Endothelial cell (in vitro differentiated cells): ENCODE measurements at places on chromosomes 2 and 18. TPM values are rescaled to one million over a fixed set of nuclear protein-coding genes. Genes with fewer than 3 reads are reported as not detected.

Gene OSR1
- total RNA-seq = 0.26 TPM

Gene ZC3H15
- 46.8 TPM for total RNA-seq

Gene POLR1B
- total RNA-seq = 22.1 TPM

Gene CRYBA2
- total RNA-seq = not detected

DNA sequence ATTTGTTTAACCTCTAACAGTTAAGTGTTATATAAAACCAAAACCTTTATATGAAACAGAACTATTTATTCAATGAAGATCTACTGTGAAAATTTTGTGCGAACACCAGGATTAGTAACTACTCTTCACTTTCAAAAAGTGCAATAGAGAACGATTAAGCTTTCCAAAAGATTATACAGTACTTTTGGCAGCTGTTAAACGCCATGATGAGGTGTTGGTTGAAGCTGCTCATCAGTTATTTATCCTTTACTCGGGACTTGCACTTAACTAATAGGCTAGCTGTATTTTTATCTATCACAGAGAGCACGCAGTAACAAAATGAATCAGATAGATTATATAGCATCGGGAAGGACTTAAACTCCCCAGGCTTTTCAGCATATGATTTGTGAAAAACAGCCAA is 113.6 kb downstream of the GCA start:
- DNase-seq = no peak

DNA sequence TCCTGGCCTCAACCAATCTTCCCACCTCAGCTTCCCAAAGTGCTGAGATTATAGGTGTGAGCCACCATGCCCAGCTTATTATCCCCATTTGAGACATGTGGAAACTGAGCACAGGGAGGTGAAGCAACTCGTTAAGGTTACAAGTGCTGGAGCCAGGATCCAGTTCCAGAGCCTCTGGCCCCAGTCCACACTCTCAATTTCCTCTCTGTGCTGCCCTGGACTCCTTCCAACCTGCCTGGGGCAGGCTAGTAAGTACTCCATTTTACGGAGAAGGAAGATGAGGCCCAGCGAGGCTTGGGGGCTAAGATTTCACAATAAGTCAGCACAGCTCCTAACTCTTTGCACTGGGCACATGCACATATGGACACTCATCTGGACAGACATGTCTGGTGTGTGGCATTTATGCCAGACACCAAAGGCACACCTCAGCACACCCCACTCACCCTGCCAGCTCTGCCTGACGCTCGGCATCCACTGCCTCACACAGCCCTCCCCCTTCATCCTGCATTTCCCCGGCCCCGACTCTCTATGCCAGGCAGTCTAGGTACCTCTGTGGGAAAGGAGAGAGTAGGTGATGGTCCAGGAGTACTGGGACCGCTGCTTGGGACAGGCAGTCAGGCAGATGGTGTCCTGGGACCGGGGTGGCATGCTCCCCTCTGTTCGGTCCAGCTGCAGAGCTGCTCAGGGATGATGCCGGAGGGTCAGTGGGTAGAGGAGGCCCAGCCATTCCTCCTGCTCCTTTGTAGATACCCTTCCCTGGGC is 20.5 kb downstream of the CFAP65 start:
- DNase-seq = no peak

GRCh38 chr2:63698786-63699548 is 110.2 kb downstream of the MDH1 start:
- DNase-seq = peak; percentile 6

DNA sequence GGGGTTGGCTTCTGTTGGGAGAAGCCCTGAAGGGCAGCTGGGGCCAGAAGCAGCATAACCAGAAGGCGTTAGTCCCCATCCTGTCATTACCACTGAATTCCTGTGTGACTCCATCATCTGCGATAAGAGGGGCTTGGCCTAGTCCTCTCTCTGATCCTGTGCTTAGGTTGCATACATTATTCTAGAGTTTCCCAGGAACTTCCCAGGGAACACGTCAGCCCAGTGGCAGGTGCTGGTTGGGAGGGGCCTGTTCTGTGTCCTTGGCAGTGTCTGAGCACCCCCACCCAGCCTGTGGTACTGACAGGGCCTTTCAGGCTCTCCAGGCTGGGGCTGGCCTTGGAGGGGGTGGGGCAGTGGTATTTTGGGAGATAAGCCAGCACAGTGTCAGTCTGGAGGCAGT is 4.5 kb upstream of the TOGARAM2 start:
- no peak for DNase-seq

- DNase-seq = peak; percentile 51
Observed at GRCh38 chr2:25168256-25169072, at the start of gene POMC. POMC (minus strand) TSS chr2:25168580; CDS start chr2:25164772, 3,808 bp downstream.

- no peak for DNase-seq
Observed at GRCh38 chr2:12733846-12734245, 17.1 kb downstream of the TRIB2 start.
